ENCODE measurements at places on chromosomes 16 and 17. TPM values are rescaled to one million over a fixed set of nuclear protein-coding genes. Genes with fewer than 3 reads are reported as not detected.

Gene UTP18
- 32.8 TPM for total RNA-seq

- no peaks in the 10 kb centered on the region for H3K27me3 ChIP-seq
- H3K36me3 ChIP-seq = no peaks in the 10 kb centered on the region
- no peak overlapping the region for H3K4me3 ChIP-seq
- ATAC-seq = no peak
- no peaks in the 10 kb centered on the region for H3K4me1 ChIP-seq
These were observed 4.2 kb downstream of the ZNF843 start for GRCh38 chr16:31438414-31438813.

- H3K27ac ChIP-seq = no peak overlapping the region
- H3K36me3 ChIP-seq = peaks cover 93% of the 10 kb centered on the region
- H3K27me3 ChIP-seq = no peaks in the 10 kb centered on the region
- no peaks in the 10 kb centered on the region for H3K4me1 ChIP-seq
- no peak for ATAC-seq
These were observed 15.3 kb downstream of the KLHL36 start for GRCh38 chr16:84663433-84664101.

DNA sequence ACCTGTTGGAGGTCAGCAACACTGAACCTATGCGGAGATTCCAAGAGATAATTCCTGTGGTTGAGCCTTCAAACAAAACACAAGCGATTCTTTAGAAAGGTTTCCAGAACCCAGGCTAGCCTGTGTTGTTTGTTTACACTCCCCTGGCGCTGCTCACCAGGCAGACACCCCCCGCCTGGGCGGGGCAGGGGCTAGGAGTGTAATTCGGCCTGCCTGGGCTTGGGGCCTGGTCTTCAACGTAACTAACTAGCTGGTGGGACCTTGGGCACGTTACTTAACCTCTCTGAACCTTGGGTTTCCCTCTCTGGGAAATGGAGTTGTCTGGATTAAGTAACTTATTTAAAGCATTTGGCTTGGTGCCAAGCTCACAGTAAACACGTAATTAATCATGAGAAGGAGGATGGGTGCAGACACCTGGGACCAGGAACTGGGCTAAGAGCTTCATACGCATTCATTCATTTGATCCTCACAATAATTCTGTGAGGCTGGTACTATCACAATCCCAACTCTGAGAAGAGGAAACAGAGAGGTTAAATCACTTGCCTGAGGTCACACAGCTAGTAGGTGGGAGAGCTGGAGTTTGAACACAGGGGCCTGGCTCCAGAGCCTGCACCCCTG lies 7.6 kb upstream of the ARHGAP27 start:
- no peak overlapping the region for H3K27ac ChIP-seq
- ATAC-seq = no peak

Gene CCT6B
- total RNA-seq = 2.7 TPM

GRCh38 chr16:85539084-85539483 lies 74.0 kb upstream of the GSE1 start:
- no peak overlapping the region for H3K27ac ChIP-seq
- no peak overlapping the region for H3K4me3 ChIP-seq
- ATAC-seq = no peak
- H3K27me3 ChIP-seq = no peaks in the 10 kb centered on the region

GRCh38 chr16:86281421-86281820 lies 228.9 kb upstream of the FOXF1 start:
- H3K4me3 ChIP-seq = no peak overlapping the region
- H3K4me1 ChIP-seq = no peaks in the 10 kb centered on the region
- peak; percentile 41 for ATAC-seq
- no peaks in the 10 kb centered on the region for H3K36me3 ChIP-seq

DNA sequence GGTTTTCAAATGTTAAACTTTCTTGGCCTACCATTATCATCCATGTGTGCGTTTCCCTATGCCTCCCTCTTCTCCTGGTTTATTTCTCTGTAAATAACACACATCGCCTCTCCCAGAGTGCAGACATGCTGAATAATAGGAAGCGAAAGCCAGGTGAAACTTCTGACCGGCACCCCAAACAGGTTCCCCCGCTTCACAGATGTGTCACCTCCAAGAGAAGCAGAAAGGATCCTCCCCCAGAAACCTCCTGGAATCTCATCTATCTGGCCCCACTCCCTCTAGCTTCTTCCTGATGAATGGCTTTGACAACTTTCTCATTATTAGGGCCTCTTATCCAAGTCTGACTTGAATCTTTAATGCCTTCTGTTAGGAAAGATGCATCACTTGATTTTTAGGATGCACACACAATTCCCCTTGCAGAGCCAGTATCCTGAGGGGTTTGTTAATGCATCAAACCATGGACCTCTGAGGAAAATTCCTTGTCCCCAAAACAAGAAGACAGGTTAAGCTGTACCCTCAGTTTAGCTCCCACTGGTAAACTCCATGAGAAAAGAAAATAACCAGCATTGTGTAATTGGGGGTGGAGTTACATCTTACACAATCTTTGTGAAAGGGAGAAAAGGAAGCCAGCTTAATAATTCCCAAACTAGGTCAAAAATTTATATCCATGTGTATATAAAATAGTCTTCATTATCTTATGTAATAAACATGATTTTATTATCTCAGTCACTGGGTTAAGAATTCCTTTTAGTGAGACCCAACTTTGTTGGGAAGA lies 20.1 kb upstream of the HYDIN start:
- no peak overlapping the region for H3K4me3 ChIP-seq

DNA sequence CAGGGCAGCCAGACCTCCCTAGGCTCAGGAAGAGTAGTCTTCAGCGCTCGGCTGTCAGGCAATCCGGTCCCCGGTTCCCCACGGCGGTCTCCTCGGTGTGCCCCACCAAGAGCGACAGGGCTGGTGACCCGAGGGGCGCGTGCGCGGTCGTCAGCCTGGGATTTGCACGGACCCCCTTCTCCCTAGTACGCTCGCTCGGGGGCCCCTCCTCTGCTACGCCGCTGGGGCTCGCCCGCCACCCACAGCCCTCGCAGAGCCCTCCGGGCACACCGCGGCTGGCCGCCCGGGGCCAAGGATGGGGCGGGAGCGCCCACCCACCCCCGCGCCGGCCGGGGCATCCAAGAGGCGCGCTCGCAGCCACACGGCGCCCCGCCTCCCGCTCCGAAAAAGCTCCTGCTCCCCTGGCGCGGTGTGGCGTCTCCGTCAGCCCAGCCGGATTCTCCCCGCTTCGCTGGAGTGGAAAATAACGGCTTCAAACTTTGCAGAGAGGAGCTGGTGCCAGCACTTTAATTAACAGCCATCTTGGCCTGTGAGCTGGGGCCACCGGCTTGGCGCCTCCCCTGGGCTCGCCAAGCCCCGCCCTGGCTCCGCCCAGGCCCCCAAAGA lies 2.1 kb upstream of the C1QL1 start:
- peak overlapping the region; percentile 82 for H3K27ac ChIP-seq
- no peaks in the 10 kb centered on the region for H3K36me3 ChIP-seq
- no peaks in the 10 kb centered on the region for H3K4me1 ChIP-seq
- peak; percentile 42 for ATAC-seq
- peaks cover 28% of the 10 kb centered on the region for H3K27me3 ChIP-seq

- H3K36me3 ChIP-seq = no peaks in the 10 kb centered on the region
- H3K4me1 ChIP-seq = no peaks in the 10 kb centered on the region
- no peak for ATAC-seq
- no peak overlapping the region for H3K4me3 ChIP-seq
- no peak overlapping the region for H3K27ac ChIP-seq
These were observed 30.9 kb upstream of the GCSH start for GRCh38 chr16:81127051-81127450.

Gene KDM6B
- 5.7 TPM for total RNA-seq

GRCh38 chr16:66182592-66182991 lies 183.9 kb upstream of the CDH5 start:
- H3K27ac ChIP-seq = no peak overlapping the region
- no peaks in the 10 kb centered on the region for H3K36me3 ChIP-seq
- no peak for ATAC-seq
- no peaks in the 10 kb centered on the region for H3K4me1 ChIP-seq
- no peaks in the 10 kb centered on the region for H3K27me3 ChIP-seq
- H3K4me3 ChIP-seq = no peak overlapping the region

Gene OR3A3
- not detected for total RNA-seq

Gene PLA2G15
- 4.5 TPM for total RNA-seq

- no peaks in the 10 kb centered on the region for H3K4me1 ChIP-seq
- ATAC-seq = no peak
- H3K27ac ChIP-seq = peak overlapping the region; percentile 81
- no peaks in the 10 kb centered on the region for H3K36me3 ChIP-seq
These were observed 3.3 kb upstream of the FASN start for GRCh38 chr17:82101301-82101715.

DNA sequence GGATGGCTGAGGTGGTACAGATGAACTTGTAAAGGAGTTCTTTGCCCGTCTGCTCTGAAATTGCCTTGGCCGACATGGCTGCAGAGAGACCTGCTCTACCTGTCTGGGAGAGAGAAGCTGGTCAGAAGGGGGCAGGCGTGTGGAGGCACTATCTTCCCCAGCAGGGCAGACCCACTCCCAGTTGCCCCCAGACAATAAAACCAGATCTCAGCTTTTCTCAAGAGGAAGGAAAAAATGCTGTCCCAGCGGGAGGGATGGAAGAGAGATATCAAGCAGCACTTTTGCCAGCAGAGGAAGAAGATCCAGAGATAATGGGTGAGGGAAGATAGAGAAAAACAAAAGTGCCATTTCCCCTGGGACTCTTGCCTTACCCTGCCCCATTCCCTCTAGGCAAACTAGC lies 5.0 kb downstream of the ACLY start:
- H3K36me3 ChIP-seq = peaks cover 50% of the 10 kb centered on the region
- no peaks in the 10 kb centered on the region for H3K27me3 ChIP-seq
- no peak overlapping the region for H3K27ac ChIP-seq
- no peak overlapping the region for H3K4me3 ChIP-seq

GRCh38 chr17:49063652-49064051 lies 66.5 kb downstream of the IGF2BP1 start:
- no peak for ATAC-seq
- no peak overlapping the region for H3K27ac ChIP-seq
- no peak overlapping the region for H3K4me3 ChIP-seq
- H3K27me3 ChIP-seq = peaks cover 15% of the 10 kb centered on the region

GRCh38 chr16:72821185-72821950 lies 226.6 kb downstream of the ZFHX3 start:
- no peak overlapping the region for H3K4me3 ChIP-seq
- no peak for ATAC-seq
- H3K27me3 ChIP-seq = no peaks in the 10 kb centered on the region
- H3K4me1 ChIP-seq = peaks cover 14% of the 10 kb centered on the region

DNA sequence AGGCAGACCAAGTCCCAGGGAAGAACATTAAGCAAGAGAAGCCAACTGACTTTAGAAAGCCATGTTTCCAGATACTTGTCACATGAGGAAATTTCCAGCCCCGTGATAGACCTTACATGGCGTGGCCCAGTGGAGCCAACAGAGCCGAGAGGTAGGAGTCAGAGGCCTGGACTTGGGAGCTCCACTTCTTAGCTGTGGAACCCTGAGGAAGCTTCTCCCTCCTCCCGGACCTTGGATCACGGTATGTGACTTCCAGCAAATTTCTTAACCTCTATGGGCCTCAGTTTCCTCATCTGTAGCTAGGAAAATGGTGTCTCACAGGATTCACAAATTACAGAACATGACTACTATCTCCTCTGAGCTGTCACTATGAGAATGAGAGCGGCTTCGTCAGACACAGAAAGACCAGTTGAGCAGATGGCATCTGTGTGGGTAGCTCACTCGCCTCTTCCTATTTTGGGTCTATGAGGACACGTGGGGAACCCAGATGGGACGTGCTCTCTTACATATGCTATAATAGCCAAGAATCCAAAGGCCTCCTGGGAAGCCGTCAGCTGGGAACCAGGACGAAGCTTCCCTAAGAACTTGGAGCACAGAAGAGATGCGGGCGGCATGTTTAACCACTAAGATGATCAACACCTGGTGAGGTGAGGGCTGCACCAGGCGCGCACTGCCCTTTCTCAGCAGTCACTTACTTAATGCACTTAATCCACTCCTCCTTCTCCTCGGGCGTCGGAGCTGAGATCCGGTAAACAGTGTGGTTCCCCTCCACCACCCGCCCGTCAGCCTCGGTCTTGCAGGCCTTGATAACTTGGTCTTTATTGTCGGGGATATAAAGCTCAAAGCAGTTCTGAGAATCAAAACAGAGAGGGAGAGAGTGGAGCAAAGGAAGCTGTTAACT lies 102.3 kb downstream of the CYTH1 start:
- ATAC-seq = no peak
- H3K36me3 ChIP-seq = no peaks in the 10 kb centered on the region
- no peak overlapping the region for H3K27ac ChIP-seq
- no peak overlapping the region for H3K4me3 ChIP-seq
- no peaks in the 10 kb centered on the region for H3K4me1 ChIP-seq
- no peaks in the 10 kb centered on the region for H3K27me3 ChIP-seq

- peaks cover 9% of the 10 kb centered on the region for H3K27me3 ChIP-seq
- peaks cover 9% of the 10 kb centered on the region for H3K4me1 ChIP-seq
- H3K4me3 ChIP-seq = peak overlapping the region; percentile 88
- H3K36me3 ChIP-seq = no peaks in the 10 kb centered on the region
- peak overlapping the region; percentile 96 for H3K27ac ChIP-seq
These were observed 1.7 kb upstream of the ZNF423 start for GRCh38 chr16:49857423-49858181.

Gene LITAFD
- not detected for total RNA-seq

- H3K4me1 ChIP-seq = peaks cover 3% of the 10 kb centered on the region
- no peak overlapping the region for H3K27ac ChIP-seq
- H3K27me3 ChIP-seq = no peaks in the 10 kb centered on the region
- H3K36me3 ChIP-seq = no peaks in the 10 kb centered on the region
- ATAC-seq = no peak
These were observed 43.7 kb upstream of the ERN1 start for GRCh38 chr17:64173646-64174045.

- H3K4me1 ChIP-seq = no peaks in the 10 kb centered on the region
- no peaks in the 10 kb centered on the region for H3K27me3 ChIP-seq
- H3K36me3 ChIP-seq = no peaks in the 10 kb centered on the region
- no peak overlapping the region for H3K4me3 ChIP-seq
- ATAC-seq = no peak
These were observed 198.4 kb downstream of the MSI2 start for GRCh38 chr17:57454729-57455062.

Gene DBNDD1
- 4.1 TPM for total RNA-seq

DNA sequence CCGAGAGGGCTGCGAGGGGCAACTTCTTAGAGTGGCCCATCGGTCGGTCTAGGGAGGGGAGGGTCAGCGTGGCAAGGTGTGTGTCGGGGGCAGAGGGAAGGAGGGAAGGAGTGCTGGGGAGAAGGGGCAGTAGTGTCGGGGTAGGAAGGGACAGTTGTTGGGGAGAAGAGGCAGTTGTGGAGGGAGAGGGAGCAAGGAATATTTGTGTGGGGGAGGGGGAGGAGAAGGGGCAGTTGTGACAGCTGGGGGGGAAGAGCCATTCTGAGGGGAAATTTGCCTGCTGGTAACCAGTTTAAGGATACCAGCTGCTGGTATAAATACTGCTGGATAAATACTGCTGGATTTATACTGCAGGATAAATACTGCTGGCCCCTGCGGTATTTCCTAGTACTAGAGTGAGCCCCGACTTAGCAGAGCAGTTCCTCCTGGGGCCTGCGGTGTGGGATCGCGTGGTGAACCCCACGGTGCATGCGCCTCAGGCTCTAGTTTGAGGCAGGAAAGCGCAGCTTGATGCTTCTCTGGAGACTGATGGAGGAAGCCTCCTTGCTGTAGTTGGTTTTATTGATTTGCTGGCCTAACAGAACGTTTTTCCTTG lies 309 bp downstream of the DNAH2 start:
- peaks cover 7% of the 10 kb centered on the region for H3K4me1 ChIP-seq
- ATAC-seq = no peak
- H3K4me3 ChIP-seq = peak overlapping the region; percentile 64
- H3K27ac ChIP-seq = peak overlapping the region; percentile 64
- no peaks in the 10 kb centered on the region for H3K36me3 ChIP-seq

Data from gastroesophageal sphincter (tissue), 4 donors.